Dermis blood vessel endothelial cell (primary cell): ENCODE measurements at places on chromosomes 6 and 20.

- DNase-seq: peak; percentile 79
Measured at GRCh38 chr20:39588148-39588757, 626.1 kb downstream of the DHX35 start.

DNA sequence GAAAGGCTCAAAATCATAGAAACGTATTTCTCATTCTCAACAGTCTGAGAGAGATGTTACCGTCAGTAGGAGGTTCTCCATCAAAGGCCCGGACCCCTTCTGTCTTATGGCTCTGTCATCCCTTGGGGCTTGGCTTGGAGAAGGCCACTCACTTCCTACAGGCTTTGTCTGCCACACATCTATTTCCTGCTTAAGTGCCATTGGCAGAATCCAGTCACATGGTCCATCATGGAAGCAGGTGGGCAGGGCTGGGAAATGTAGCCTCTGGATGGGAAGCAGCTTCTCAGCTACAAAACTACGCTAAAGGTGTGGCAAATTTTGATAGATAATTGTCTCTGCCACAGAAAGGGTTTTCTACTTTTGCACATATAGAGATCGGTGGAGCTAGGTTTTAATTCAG lies 12.6 kb upstream of the ZFP64 start:
- no peak for DNase-seq

DNA sequence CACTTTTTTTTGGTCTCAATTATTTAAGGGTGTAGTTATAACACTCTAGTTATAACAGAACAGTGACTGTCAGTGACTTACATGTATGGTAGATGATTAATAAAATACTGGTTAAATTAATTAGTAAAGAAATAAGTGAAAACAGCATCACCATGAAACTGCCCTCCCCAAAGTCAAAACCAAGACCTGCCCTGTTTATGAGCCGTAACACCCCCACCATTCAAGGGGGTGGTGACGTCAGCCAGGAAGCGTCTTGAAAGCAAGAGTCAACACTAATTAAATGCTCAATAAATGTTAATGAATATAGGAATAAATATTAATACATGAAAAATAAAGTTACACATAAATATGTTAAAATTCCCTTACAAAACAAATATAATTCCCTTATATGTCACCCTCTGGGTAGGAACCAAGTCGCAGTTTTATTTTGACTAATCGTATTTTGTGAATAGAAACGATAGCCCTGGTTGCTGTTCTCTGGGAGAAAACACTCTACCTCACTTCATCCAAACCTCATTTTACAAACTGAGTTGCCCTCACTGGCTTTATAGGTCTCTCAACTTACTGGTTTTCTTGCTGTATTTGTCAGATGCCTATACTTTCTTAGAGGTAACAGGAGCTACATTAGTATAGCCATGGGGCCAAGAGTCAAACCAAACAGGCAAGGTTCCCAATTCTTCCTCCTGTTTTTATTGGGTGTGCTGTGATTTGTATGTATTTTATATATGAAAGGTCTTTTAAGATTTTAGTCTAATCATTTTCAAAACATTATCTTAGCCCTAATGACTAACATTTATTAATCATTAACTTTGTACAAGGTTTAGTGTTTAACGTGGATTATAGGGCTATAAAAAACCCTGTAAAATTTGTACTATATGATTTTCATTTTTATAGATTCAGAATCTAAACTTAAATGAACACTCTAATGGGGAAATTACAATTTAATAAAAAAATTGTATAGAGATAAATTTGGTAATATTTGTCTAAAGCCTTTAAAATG lies 227.9 kb upstream of the IRAK1BP1 start:
- no peak for DNase-seq

DNA sequence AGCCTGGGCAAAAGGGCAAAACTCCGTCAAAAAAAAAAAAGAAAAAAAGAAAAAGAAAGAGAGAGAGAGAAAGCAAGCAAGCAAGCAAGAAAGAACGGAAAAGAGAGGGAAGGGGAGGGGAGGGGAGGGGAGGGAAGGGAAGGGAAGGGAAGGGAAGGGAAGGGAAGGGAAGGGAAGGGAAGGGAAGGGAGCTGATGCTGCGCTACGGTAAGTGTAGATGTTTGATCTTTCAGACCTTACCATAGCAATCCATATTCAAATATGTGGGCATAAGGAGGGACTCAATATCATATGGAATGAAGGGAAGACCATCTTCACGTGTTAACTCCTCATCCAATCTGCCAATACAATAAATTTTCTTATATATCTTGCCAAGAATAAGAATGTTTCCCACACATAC lies 11.9 kb downstream of the DPPA5 start:
- no peak for DNase-seq

- no peak for DNase-seq
Measured at GRCh38 chr20:35651958-35652357, 12.7 kb downstream of the CPNE1 start.

DNA sequence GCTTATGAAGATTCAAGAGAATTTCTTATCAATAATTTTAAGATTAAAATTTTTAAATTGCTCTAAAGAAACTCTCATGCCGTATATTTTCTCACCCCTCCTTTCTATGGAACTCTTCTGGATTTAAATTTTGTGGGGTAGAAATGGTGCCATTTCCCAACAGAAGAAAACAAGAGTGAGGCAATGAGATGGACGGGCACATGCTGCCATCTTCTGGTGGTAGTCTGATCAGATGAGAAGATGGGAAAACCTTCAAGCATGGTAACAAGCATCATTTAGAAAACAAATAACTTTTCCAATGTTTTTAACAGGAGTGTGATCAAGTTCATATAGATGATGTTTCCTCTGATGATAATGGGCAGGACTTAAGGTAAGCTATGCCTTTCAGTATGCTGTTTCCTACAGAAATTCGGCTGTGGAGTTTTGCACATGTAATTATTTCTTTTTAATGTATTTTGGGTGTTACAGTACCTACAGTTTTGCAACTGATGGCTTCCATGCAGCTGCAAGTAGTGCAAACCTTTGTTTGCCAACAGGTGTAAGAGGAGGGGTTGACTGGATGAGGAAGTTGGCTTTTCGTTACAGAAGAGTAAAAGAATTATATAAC lies 271.4 kb downstream of the EYA4 start:
- peak; percentile 61 for DNase-seq

- DNase-seq: no peak
Measured at GRCh38 chr6:138719744-138720143, 53.8 kb upstream of the CCDC28A start.
